ENCODE measurements at places on chromosomes 5 and 9.

DNA sequence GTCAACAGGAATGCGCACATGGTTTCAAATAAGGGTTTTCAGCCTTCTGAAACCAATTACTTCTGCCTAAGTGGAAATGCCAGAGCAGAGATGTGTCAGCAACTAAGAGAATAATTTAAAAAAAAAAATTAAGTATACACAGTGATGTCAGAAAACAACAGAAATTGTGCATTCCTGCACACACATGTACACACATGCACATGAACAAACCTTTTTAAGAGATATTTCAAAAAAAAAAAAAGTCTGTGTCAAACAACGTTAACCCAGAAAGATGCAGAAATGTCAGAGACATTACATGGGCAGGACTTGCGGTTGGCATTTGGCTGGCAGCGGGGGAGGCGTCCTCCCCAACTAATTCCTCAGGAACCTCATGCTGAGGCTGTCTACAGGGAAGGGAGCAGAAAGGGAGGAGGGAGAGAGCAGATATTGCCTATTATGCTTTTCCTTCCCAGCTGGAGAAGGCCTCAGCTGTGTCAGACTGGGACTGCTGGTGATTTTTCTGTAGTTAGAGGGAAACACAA is 536.9 kb upstream of the WWC1 start:
- no peak for DNase-seq

DNA sequence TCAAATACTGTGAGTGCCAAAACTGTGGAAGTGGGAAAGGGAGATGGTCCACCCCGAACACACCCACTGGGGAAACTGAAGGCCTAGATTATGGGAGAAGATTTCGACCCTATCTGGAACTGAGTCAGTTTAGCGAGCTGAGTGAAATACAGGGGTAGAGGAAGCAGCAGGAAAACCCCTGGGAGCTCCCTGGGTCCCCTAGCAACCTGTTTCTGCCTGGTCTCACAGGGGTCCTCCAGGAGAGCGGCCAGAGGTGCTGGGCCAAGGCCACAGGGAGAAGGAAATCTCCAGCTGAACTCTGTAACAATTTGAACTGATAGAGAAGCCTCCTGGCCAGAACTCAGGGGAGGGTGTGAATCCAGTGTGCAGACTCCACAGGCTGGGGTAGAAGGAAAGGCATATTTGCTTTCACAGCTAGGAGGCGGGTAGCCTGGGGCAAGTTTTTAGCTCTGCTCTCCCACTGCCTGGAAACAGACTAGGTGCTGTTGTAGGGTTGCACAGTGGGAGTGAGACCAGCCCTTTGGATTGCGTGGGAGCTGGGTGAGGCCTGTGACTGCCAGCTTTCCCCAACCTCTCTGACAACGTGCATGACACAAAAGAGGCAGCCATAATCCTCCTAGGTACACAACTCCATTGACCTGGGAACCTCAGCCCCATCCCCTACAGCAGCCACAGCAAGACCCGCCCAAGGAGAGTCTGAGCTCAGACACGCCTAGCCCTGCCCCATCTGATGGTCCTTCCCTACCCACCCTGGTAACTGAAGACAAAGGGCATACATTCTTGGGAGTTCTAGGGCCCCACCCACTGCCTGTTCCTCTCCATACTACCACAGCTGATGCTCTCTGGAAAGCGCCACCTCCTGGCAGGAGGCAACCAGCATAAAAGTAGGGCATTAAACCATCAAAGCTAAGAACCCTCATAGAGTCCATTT is 78.8 kb upstream of the GPBP1 start:
- DNase-seq, result no peak

DNA sequence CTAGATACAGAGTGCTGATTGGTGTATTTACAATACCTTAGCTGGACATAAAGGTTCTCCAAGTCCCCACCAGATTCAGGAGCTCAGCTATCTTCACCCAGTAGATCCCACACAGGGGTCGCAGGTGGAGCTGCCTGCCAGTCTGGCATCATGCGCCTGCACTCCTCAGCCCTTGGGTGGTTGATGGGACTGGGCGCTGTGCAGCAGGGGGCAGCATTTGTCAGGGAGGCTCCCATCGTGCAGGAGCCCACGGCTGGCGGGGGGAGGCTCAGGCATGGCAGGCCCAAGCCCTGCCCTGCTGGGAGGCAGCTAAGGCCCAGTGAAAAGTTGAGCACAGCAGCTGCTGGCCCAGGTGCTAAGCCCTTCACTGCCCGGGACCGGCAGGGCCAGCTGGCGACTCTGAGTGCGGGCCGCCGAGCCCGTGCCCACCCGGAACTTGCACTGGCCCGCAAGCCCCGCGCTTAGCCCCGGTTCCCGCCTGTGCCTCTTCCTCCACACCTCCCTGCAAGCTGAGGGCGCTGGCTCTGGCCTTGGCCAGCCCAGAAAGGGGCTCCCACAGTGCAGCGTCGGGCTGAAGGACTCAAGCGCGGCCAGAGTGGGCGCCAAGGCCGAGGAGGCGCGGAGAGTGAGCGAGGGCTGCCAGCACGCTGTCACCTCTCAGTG is 314.1 kb upstream of the ATP10B start:
- DNase-seq, result no peak

DNA sequence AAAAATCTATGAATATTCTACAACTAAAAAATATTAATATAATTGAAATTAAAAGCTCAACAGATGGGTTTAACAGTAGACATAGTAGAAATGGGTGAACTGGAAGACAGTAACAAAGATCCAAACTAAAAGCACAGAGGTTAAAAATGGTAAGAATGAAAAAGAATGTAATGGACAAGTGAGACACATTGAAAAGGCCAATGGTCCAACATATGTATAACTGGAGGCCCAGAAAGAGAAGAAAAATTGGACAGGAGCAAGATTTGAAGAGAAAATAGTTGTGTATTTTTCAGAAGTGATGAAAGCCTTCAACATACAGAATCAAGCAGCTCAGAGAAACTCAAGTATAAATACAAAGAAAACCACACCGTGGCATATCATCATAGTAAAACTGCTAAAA is 58.6 kb downstream of the PCDHGC5 start:
- DNase-seq, result peak; percentile 54

DNA sequence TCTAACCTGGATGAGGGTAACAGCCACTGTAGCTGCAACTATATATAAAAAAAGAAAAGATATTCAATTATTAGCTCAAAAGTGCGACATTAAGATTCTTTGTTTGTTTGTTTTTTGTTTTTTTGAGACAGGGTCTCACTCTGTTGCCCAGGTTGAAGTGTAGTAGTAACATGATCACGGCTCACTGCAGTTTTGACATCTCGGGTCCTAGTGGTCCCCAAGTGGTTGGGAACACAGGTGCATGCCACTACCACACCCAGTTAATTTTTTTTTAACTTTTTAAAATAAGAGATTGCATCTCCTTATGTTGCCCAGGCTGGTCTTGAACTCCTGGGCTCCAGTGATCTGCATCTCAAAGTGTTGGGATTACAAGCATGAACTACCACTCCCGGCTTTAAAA is 61.8 kb downstream of the MEF2C start:
- no peak for DNase-seq
